Amygdala (tissue), 56 donors: ENCODE measurements at places on chromosomes 1 and 21.

- no peak for DNase-seq
Measured at GRCh38 chr1:186188004-186188539, 187.0 kb downstream of the TPR start.

- no peak for DNase-seq
Measured at GRCh38 chr21:34594566-34595234, 20.2 kb downstream of the RCAN1 start.

GRCh38 chr1:211736351-211736915 lies 61.0 kb upstream of the NEK2 start:
- DNase-seq = peak; percentile 18

- no peak for DNase-seq
Measured at GRCh38 chr1:87906078-87906477, 577.4 kb downstream of the LMO4 start.

- no peak for DNase-seq
Measured at GRCh38 chr21:38995071-38995669, 188.1 kb downstream of the PSMG1 start.

GRCh38 chr1:192787914-192788585 lies 20.8 kb upstream of the RGS2 start:
- no peak for DNase-seq

GRCh38 chr1:36339215-36339614 lies 15.8 kb upstream of the EVA1B start:
- DNase-seq = no peak

- peak; percentile 11 for DNase-seq
Measured at GRCh38 chr1:54227091-54227602, 27.2 kb downstream of the MRPL37 start.

DNA sequence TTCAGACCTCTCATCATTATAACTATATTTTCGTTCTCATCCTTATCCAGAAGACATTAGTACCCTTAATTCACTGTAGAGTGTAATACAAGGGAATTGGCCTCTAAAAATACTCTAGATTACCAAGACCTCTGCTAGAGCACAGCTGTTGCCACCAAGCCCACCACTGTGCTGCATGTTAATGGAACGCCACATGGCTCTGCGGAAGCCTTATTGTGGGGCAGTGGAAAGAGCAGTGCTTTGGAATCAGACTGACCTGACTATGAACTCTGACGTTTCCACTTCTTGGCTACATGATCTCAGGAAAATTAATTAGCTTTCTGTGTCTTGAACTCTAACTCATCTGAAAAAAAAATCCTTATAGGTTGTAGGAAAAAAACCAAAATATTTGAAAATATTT lies 222.1 kb downstream of the LMX1A start:
- DNase-seq = no peak

- DNase-seq = no peak
Measured at GRCh38 chr1:100597784-100598183, 59.8 kb downstream of the GPR88 start.

GRCh38 chr1:168005529-168005928 lies 68.7 kb upstream of the MPC2 start:
- no peak for DNase-seq

GRCh38 chr1:183281039-183281438 lies 95.0 kb downstream of the LAMC2 start:
- no peak for DNase-seq

DNA sequence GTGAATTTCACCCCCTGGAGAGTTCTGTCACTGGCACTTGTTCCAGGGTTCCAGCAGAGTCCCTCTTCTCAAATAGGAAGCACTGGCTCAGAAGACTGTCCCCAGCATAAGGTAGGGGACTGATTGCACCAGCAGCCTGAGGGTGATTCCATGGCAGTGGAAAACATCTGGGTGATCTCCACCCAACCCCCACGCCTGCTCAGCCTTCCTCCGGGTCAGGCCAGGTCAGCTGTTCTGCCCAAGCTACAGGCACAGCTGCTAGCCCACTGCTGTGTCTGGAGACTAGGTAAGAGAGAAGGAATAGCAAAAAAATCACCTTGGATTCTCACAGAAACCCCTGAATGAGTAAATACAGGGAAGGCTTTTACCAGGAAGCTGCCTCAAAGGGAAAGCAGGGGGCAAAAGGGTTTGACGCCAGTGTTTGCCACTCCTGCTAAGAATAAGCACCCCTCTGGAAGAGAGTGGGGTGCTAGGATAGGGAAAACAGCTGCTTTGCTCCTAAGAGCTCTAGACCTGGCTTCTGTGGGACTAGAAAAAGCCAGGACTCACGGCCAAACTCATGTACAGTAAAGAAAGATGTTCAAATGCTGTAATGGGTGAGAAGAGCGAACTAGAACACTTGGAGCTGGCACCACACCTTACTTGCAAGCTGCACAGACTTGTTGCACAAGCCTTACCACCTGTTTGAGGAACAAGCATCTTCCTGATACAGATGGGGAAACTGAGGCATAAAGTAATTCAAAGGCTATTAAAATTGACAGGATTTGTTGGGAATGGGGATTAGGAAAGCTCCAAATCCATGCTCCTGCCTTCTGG lies 1.0 kb upstream of the DENND2D start:
- no peak for DNase-seq

DNA sequence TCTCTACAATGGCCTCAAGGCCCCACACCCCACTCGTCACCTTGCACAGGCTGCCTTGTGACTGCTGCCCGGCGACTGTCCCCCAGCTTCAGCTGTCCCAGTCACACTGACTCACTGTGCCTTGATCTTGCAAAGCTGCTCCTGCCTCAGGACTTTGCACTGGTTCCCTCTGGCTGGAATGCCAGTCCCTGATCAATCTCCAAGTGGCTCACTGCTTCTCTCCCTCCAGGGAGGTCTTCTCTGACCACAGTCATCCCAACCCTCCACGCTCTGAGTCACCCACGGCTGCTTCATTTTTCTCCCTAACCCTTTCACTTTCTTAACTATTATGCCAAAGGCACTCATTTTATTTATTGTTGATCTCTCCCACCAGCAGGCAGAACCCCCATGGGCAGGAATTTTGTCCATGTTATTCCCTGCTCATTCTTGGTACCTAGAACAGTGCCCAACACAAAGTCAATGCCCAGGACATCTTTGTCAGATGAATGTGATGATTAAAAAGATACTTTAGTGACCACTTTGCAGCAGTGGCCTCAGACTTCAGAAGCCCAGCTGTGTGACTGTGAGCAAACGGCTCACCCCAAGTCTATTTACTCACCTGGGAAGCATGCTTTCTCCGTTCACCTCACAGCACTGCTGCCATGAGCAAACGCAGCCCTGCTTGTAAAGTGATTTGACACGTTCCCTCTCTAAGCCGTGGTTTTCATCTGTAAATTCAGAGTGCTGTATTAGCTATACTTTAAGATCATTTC lies 53.4 kb downstream of the ZBTB18 start:
- no peak for DNase-seq

GRCh38 chr1:114718661-114719423 lies 2.3 kb upstream of the NRAS start:
- DNase-seq = no peak

DNA sequence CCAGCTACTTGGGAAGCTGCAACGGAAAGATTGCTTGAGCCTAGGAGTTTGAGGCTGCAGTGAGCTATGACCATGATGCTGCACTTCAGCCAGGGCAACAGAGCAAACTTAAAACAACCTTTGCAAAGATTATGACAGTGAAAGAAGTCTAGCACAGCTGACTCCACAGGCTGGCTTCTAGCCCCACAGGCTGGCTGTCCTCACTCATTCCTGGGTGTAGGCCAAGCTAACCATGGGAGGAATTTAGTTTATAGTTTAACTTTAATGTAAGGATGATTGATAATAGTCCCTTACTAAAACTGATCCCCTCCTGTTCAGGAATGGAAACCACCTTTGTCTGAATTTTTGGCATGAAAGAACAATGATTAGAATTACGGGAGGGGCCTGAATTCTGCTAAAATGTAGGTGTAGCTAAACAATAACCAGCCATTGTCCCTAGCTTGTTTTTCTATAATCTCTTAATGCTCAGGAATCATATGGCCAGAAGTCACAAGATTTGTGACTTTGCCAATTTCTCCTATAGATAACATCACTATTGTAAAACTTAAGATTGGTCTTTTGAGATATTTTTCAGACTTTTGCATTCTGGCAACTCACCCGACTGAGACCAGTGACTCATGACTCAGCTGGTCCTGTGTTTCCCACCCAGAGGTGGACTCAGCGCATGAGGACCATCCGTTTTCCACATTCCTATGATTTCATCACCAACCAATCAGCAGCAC lies 28.1 kb upstream of the SGIP1 start:
- DNase-seq = no peak

GRCh38 chr21:29481641-29482040 lies 182.9 kb downstream of the BACH1 start:
- DNase-seq = no peak

- DNase-seq = no peak
Measured at GRCh38 chr1:50427086-50427817, 4.0 kb upstream of the DMRTA2 start.

GRCh38 chr1:93349231-93350135 lies 3.8 kb downstream of the DR1 start:
- no peak for DNase-seq

- DNase-seq = peak; percentile 83
Measured at GRCh38 chr1:33342041-33342723, 21.3 kb upstream of the A3GALT2 start.

- no peak for DNase-seq
Measured at GRCh38 chr1:248752161-248753028, 3.2 kb downstream of the LYPD8 start.

DNA sequence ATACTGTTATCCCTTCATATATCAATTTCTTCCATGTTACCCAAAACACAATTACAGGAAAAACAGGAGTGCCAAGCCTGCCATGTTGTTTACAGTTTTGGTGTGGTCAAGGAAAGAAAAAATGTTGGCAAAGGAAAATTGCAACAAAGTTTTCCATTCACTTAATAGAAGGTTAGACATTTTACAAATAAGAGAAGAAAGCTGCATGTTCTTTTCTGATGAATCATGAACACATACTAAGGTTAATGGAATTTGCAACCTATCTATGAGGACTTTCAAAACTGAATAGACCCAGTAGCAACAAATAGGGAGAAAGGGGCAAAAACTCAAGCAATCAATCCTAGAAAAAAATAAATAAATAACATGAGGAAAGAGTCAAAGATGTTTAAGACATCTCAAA lies 556.7 kb downstream of the DPYD start:
- no peak for DNase-seq

DNA sequence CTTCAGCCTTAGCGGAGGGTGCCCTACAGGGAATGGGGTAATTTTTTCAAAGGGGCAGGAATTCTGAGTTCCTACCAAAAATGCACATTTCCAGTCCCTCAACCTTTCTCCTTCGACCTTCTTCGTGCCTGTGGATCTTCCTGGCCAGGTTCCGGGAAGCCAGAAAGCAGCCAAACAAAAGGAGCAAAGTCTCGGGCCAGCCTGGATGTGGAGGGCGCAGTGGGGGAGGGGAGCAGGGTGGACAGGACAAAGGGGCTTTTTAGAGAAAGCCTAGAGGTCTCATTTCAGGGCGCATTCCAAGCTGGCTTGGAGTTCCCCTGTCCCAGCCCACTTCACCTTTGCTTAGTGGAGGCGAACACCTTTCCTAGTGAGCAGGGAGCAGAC lies 2.9 kb upstream of the INAVA start:
- DNase-seq = no peak

DNA sequence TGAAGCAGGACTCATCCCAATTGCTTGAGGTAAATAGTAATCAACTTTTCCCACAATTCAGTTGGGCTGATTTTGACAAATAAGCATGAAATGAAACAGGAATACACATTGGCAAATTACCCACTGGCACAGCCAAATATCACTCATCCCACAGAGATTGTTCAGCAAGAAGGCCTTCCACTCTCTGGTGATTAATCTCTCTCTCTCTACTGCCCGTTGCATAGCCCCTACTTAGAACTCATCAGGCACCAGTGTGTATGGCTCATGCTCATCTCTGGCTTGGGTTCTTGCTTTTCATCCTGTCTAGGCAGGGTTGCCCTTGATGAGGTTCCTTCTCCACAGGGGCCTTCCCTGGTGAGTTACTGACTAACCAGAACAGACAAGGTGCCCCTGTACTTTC lies 1.1 kb downstream of the BSDC1 start:
- DNase-seq = no peak

DNA sequence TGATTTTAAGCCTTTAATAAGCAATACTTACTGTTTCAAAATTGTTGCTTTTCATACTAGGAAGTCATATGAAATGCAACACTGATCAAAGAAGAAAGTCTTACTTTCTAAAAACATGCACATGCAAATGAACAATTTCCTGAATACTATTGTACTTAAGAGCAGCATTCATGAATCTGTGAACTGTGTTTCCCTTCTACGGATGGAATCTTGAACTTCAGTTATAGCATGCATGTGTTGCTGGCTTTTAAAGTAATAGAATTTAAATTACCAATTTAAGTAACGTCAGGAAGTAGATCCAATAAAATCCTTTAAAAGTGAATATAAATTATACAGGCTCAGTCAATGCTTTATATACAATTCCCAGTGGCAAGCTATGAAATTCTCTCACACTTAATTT lies 348.9 kb downstream of the KCNT2 start:
- no peak for DNase-seq

GRCh38 chr1:70874063-70874462 lies 173.6 kb downstream of the PTGER3 start:
- no peak for DNase-seq

DNA sequence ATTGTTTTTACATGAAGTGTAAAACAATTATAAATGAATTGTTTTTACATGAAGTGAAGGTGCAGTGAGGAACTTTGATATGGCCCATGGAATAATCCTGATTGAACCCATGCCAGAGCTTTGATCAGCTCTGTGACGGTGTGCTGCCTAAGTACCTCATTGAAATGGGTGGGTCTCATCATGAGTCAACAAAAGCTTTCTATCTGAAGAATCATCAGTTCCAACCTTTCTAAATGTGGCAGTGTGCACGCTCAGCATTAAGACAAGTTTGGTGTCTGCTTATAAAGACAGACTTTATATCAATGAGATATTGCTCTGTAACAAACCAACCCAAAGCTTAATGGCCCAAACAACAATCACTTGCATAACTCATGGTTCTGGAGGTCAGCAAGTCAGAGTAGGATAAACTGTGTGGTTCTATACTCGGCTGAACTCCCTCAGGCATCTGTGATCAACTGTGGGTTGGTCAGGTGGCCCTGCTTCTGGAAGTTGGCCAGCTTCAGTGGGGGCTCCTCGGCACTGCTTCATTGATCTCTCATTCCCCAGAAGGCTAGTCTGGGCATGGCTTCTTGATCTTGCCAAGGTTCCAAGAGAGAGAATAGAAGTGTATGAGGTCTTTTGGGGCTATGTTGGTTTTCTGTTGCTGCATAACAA lies 258.0 kb downstream of the LTN1 start:
- DNase-seq = no peak
